SIG-M5 (cell line): ENCODE measurements at places on chromosomes 16 and 17.

- no peak for DNase-seq
These were observed 470 bp downstream of the TRPV3 start for GRCh38 chr17:3556916-3557767.

- no peak for DNase-seq
These were observed 11.3 kb upstream of the MLLT6 start for GRCh38 chr17:38693700-38694329.

DNA sequence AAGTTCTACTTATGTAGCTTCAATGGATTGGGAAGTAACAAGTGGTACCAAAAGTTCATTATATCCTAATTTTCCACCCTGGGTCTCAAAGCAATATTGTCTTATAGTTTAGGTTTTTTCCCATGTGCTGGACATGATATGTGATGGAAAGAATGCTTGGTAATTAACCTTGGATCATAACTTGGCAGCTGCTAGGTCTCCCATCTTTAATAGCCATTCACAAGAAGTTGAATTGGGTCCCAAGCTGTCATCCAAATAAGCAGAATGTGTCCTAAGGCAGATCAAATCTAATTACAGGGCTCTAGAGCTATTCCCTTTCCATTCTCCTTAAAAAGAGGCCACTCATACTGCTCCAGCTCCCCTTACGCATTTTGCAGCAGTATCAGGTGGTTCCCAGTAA is 44.7 kb upstream of the KCNJ16 start:
- no peak for DNase-seq

DNA sequence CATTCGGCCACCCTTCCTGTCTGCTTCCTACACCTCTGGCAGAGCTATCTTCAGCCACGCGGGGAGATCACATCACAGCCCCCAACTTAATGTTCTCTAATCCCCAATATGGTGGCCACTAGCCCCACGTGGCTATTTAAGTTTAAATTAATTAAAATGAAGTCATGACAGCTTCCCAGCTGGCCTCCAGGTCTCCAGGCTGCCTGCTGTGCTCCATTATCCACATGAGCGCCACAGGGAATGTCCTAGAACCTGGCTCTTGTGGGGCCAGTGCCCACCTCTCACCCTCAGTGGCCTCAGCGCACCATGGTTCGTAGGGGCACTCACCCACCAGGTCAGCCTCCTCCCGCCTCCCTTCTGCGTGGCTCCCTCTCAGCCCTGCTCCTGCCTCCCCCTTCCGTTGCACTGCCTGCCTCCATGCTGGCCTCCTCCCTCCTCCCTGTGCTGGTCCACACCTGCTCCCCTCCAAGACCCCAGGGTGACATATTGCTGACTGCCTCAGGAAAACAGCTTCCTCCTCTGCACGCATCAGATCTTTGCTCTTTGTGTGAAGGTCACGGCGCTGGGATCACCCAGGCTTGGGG is 47.7 kb downstream of the IRF8 start:
- DNase-seq: no peak

DNA sequence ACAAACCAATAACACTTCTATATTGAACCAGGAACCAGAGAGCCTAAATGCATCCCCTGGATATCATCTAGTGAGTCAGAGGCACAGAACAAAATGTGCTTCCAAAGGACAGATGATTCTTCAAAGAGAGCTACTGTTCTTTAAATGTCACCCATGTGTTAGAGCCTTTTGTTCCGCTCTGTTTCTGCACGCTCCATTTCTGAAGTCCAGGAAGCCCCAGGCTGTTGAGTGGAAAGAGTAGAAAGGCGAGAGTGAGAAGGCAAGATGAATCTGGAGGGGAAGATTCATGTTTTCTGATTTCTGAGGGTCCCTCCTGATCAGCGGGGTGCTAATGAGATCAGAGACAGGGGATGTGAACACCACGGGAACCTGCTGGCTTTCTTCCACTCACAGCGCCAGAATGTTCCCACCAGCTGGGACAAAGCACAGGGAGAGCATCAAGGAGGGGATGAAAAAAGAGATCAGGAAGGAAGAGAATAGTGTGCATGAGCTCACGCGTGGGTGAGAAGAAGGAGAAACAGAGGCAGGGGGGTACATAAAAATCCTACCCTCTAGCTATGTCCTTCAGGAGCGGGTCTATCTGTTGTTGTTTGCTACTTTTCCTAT is 559.9 kb upstream of the HSBP1 start:
- DNase-seq: no peak

- no peak for DNase-seq
These were observed 1.0 kb downstream of the VTN start for GRCh38 chr17:28368915-28369683.

GRCh38 chr16:13084331-13084730 is 182.9 kb downstream of the SHISA9 start:
- no peak for DNase-seq

DNA sequence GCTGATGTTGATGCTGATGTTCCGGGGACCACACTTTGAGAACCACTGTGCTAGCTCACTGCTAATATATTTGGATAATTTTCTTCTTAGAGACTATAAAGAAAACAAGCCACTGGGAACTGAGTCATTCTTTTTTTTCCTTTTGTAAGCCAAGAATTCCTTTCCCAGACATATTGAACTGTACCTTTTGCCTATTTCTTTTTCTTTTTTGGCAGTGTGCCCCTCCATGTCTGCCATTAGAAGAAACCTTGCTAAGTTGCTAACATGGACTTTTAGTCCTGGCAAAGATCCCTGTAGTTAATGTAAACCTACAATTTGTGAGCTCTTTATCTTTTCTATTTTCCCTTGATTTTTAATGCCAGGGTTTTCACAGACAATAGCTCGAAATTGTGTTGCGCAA is 17.3 kb upstream of the ERCC4 start:
- DNase-seq: no peak

DNA sequence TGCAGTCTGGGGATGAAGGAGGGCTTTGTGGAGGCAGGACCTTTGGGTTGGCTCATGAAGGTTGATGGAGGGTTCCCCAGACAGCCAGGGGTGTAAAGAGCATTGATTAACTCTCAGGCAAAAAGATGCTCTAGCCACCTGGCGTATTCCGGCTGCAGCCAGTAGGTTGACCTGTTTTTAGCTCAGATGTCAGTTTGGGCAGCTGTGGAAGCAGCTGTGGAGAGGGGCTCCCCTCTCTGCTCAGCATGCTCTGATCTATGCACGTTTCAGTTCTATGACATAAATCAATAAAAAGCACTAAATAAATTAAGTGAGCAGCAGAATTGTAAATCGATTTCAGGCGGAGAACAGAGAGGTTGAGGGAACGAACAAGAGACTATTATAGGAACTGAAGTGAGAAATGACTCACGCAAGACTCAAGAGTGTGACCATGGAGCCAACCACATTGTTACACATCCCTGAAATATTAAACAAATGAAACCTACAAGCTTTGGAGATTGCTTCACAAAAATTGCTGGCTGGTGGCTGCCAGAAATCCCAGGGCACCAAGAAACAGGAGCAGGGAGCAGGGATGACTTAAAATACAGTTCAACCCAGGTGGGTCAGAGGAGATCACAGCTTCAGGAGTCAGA is 111.9 kb downstream of the GSG1L start:
- DNase-seq: no peak

DNA sequence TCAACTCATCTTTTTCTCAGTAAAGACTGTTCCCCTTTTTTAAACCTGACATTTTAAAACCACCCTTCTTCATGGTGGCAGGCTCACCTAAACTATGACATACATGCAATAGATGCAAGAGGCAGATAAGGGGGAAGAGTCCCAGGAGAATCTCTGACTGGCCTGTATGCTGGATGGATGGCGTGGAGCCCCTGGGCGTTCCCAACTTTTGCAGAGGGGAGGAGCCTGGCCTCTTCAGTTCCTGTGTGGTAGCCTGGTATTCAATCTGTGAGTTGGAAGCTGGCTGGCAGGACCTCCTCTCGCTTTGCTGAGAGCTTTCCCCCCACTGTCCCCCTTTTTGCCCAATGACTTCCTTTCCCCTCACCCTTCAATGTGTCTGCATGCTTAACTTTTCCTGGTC is 217.6 kb upstream of the CA10 start:
- DNase-seq: no peak

- DNase-seq: no peak
These were observed 1557.4 kb downstream of the CDH8 start for GRCh38 chr16:60478810-60479209.

DNA sequence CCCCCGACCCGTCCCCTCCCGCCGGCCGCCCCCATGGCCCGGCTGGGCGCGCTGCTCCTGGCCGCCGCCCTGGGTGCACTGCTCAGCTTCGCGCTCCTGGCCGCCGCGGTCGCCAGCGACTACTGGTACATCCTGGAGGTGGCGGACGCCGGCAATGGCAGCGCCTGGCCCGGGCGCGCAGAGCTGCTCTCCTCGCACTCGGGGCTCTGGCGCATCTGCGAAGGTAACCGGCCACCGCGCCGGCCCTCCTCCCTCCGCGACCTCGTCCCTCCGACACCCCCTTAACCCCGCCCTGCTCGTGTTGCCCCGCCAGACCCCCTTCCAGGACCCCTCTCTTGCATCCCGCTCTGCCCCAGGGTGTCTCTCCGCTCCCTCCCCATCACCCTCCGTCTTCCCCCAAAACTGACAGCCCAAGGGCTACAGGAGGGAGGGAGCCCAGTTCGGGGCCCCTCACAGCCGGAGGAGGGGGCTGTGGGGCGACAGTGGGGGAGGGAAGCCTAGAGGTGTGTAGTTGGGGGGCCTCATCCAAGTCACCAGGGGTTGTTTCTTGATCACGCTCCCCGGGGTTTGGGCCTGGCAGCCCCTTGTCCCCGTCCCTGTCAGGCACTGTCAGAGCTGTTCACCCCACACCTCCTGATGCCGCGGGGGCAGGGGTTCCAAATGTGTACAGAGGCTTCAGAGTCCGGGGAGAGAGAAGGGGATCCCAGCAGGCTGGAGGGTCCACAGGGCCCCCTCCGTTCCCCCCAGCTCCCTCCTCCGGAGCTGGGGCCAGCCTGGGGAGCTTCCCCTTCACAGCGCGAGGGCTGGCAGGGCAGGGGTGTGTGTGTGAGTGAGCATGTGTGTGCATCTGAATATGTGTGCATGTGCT is 794 bp downstream of the TMEM235 start:
- no peak for DNase-seq

GRCh38 chr17:77454242-77455095 is 313.7 kb downstream of the SEC14L1 start:
- DNase-seq: no peak

DNA sequence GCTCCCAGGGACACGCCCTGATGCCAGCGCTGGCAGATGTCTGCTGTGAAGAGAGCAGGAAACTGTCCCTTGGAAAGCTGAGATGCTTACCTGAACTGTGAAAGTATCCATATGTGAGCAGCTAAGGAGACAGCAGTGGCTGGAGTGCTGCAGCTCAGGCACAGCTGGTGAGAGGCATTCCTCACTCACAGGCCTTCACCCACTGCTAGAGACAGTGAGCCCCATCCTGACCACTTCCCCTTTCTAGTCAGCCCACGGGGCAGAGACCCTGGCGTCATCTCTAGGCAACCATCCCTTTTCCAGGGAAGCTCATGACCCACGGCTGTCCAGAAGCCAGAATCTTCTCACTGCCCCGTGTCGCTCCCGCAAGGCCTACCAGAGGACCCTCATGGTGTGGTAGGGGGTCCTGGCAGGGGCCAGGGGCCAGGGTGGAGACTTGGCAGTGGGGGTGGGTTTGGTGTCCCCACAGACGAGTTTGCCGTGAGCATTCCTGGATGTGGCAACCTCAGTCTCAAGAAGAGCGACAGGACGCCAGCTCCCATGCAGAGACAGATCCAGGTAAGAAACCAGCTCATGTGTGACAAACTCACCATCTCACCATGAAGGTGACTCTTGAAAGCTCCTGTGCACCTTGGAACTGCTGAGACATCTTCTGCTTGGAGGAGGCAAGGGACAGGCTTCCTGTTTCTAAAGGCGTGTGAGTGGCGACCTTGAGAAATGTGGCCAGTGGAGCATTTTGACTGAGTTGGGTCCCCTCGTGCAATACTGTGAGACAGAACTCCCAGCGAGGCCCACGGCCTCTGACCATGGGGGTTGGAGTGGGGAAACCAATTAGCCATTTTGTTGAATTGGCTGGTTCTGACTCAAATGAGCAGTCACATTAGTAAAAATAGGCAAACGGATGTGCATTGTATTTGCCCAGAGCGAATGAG is at the start of gene SCIMP:
Gene SCIMP, minus strand, starts transcription at position 216 of the 932 bp plus-strand sequence. Its CDS starts 105 bp downstream, at position 111.
- DNase-seq: no peak

GRCh38 chr17:21689604-21690003 is 2.7 kb upstream of the KCNJ18 start:
- DNase-seq: no peak

- DNase-seq: no peak
These were observed 56.6 kb downstream of the ZFPM1 start for GRCh38 chr16:88509749-88510069.

GRCh38 chr17:29579866-29580771 is 9.3 kb downstream of the GIT1 start:
- no peak for DNase-seq

GRCh38 chr16:27179500-27180072 is 23.7 kb upstream of the KDM8 start:
- DNase-seq: peak; percentile 48

- DNase-seq: no peak
These were observed 24.4 kb upstream of the CYTH1 start for GRCh38 chr17:78806451-78806850.

DNA sequence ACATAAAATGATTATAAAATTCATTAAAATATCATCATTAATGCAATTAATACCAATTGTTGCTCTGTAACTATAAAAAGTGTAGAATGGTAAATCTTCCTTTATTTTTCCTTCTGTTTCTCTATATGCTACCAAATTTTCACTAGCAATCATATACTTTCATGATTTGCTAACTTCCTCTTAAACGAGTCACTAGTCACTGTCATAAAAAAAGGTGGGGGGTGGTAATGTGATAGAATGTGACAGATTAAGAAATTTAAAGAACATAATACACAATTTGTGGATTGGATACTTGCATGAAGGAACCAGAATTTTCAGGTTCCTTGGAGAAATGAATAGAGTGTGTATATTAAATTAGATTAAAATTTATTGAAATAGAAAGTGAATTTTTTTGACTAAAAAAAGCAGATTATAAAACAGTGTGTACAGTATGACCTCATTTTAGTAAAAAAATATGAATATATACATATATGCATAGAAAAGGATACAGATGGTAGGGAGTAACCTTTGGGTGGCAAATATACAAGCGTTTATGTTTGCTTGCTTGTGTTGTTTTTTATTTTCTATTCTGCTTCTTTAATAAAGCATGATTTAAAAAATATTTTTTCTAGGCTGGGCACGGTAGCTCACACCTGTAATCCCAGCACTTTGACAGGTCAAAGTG is 56.7 kb upstream of the C17orf78 start:
- no peak for DNase-seq

DNA sequence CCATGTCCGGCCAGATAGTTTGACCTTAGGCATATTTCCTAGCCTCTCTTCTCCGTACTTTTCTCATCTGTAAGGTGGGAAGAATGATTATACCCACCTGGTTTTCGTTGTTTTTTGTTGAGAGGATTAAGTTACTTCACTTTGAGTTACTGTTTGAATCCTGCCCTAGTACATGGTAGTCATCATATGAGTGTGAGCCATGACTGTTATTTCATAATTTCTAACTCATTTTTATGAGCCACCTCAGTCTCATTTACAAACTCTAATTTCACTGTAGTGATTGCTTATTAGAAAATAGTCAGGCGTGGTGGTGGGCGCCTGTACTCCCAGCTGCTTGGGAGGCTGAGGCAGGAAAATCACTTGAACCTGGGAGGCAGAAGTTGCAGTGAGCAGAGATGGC is 45.1 kb downstream of the YPEL2 start:
- DNase-seq: no peak

GRCh38 chr16:17936766-17937402 is 399.7 kb downstream of the NPIPA8 start:
- no peak for DNase-seq

- DNase-seq: no peak
These were observed 27.3 kb downstream of the CIBAR2 start for GRCh38 chr16:85084841-85085510.
